ENCODE measurements at places on chromosomes 6 and 20.
A peak's percentile ranks its signal among the peaks of the same experiment; 100 is the strongest.

- no peak for DNase-seq
These were observed 2.2 kb downstream of the SRC start for GRCh38 chr20:37347891-37348791.

DNA sequence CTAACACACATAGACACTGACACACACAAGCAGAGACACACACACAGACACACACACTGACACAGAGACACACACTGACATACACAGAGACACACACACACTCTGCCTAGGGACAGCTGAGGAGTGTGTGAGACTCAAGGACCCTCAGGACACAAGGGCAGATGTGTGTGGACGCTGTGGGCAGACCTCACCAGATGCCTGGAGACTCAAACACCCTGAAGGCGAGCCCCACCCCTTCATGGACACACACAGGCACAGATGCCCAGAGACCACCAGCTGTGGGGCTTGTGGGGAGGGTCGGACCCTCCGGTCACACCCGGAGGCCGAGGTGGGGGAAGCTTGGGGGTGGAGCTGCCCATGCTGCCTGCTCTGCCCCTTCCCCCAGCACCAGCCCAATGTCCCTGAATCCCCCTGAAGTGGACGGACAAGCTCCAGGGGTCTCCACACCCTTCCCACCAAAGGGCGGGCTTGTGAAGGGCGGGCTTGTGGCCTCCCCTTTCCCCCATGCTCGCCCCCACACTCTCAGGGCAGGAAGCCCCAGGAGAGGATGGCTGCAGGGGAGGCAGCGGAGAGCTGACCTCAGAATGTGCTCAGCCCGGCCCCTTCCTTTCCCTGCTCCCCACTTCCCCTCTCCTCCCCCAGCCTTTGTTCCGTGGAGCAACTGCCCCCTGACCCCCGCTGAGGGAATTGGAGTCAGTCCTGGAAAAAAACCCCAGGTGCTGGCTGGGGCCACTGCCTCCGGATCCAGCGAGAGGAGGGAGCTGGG, 13.9 kb upstream of the ABHD16B start:
- DNase-seq = no peak

DNA sequence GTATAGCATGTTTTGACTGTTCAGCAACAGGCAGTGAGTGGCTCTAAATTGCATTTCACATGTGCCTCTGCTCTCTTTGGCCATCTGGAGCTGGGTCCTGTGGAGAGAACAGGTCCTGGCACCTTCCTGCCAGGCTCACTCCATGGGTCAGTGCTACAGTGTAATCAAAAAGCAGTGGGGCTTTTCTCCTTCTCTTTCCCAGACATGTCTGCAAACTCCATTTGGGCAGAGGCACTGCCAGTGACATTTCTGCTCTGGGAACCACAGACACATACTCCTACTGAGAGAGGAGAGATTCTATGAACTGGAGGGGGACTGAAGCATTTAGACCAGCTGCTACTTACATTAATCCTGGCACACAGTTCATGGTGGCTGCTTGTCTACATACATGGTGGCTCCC, 68.3 kb upstream of the TRAF3IP2 start:
- DNase-seq = no peak

DNA sequence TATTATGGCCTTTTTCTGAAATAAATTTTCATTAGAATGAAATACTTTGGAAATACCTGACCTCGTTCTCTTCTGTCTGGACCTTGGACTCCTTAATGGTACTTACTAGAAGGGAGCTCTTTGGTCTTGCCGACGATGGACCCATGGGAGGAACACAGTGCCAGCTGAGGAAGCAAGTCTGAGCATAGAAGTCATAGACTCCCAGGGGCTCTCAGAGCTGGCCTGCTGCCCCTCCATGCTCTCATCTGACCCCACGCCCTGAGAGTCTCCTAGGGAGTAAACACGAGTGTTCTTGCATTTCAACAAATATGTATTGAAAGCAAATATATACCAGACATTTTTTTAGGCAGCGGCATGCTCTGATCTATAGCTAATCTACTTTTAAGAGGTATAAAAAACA, 87.8 kb downstream of the PLEKHG1 start:
- no peak for DNase-seq

DNA sequence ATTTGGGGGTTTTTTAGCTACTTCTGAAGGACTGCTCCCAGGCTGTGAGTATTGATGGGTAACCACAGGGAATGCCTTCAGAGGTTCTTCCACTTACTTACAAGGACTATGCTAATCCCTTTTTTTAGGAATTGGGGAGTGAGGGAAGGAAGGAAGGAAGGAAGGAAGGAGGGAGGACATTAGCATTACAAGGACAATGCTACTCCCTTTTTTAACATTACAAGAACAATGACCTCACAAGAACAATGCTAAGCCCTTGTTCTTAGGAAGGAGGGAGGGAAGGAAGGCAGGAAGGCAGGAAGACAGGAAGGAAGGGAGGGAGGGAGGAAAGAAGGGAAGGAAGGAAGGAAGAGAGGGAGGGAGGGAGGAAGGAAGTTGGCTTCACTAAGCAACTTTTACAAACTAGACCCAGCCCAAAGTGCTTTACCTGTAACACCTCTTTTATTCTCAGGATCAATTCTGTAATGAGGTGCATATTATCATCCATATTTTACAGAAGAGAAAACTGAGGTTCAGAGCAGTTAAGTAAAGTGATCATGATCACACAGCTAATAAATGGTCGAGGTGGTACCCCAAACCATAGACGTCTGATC, 446.8 kb upstream of the JARID2 start:
- no peak for DNase-seq

GRCh38 chr20:49624317-49624716, 56.4 kb upstream of the PTGIS start:
- DNase-seq = no peak

DNA sequence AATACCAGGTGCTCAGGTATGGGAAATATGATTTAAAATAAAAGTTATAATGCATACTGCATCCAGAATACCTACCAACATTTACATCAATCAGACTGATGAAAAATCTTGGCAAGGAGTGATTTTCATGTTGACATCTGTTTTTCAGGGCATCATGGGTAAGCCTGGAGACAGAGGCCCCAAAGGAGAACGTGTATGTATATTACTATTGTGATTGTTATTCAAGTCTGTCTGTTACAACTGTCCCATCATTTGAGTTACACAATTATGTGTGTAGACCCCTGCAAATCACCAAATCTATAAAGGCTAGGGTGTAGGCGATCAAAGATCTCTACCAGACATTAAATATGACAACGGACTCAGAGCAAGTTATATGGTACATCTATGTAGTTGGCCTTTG, 118.2 kb downstream of the COL9A1 start:
- DNase-seq = no peak

DNA sequence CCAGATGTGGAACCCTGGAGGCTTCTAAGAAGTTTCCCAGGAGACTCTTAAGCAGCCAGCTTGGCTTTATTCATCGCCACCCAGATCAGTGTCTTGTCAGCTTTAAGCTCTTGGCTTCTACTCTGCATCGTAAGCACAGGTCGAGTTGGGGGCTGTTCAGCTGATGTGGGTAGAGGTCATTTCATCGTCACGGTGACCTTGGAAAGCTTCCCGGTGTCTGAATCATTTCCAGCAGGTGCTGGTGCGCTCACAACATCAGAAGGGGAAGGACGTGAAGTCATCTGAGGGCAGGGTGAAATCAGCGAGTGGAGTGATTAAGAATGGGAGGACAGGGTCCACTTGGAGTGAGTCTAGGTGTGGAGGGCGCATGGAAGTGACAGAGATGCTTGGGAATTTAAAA, 112.6 kb downstream of the SASH1 start:
- DNase-seq = no peak

DNA sequence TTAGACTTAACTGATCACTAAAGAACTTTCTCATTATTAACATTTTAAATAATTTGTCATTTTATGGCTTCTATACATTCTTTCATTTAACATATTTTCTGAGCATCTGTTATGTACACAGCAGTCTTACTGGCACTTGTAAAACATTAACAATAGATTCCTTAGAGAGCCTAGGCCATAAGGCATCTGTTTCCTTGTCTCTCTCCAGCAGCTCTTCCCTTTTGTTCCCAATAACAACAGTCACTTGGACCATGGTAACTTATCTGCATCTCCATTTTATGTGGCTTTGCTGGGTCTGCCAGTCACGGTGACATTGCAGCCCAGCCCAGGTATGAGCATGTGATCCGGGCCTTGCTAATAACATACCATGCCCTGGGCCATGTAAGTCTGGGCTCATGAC, 11.7 kb upstream of the TASP1 start:
- no peak for DNase-seq

DNA sequence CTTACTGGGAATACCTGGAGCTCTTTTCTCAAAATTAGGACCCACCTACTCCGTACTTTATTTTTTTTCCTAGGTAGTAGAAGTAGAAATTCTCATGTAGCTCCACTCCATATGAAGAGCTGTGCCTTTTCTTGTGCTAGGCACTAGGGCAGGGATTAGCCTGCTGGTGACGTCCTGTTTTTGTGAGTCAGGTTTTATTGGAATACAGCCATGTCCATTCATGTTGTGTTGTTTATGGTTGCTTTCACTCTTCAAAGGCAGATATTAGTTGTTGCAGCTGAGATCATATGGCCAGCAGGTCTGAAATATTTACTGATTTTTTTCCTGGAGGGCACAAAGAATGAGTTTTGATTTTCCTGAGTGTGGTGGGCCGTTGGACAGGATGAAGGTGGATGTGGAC, 20.5 kb downstream of the XRN2 start:
- no peak for DNase-seq

DNA sequence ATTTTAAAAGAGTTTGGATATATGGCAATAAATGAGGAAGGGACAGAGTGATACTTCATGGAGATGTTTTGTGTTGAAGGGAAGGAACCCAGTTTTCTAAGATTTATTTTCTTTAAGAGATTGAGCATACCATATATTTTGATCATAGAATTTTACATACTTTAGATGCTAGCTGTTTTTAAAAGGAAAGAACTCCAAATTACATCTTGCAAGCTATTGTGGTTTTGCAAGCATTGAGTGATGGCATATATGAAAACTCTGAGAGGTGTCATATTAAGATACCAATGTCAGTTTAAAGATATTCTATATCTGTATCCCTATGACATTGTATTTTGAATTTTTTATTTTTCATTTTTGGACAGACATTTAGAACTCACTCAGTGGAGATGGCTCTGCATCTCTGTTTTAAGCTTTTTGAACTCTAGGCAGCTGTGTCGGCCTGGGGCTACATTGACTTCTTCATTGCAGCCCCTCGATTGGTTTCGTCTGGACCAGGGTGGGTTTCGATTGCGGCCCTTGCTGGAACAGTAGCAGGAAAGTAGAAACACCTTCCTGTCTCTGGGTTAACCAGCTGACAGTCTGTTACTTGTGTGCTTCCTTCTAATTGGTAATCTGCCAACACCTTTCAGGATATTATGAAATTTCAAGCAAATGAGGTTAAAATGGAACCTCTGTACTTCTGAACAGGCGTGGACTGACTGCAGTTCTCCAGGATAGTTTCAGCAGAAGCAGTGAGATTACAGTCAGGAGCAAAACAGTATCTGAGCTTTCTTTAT, 14.0 kb downstream of the IGF2R start:
- no peak for DNase-seq

- DNase-seq = no peak
These were observed 18.8 kb downstream of the PHACTR3 start for GRCh38 chr20:59623133-59623532.

- no peak for DNase-seq
These were observed 12.8 kb downstream of the PRDM13 start for GRCh38 chr6:99619409-99619762.

DNA sequence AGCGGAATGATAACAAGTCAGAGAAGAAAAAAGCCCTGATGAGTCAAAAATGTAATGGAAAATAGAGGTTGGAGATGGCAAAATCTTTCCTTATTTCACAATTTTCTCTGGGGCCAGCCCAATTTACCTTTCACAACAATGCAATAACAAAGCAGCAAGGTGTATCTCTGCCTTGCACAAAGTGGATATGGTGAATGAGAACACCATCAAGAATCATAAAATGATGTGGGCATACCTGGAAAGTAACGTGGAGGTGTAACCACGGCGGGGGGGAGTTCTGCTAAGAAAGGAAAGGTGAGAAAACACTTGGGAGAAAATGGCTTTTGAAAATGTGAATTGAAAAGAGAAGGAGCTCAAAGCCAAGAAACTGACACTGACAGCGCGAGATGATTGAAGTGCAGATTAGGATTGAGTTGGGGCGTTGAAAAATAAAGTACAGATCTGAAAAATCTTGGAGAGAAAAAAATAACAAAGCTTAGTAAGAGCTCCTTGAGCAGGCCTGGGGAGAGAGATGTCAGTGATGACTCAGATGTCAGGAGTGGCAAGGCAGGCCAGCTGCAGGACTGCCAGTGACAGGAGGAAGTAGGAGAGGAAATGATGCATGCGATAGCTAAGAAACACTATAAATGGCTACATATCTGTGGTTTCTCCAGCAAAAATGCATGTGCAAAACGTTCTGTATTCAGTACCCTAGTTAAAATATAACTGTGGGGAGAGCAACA, 26.2 kb downstream of the ARHGAP18 start:
- peak; percentile 55 for DNase-seq

- DNase-seq = peak; percentile 17
These were observed 744 bp upstream of the FOXO3 start for GRCh38 chr6:108559884-108560462.

- no peak for DNase-seq
These were observed 17.4 kb downstream of the SPINT3 start for GRCh38 chr20:45497971-45498494.

- DNase-seq = no peak
These were observed 79.8 kb downstream of the QKI start for GRCh38 chr6:163494279-163494727.

GRCh38 chr6:138113588-138114210, 6.5 kb upstream of the PERP start:
- DNase-seq = no peak

DNA sequence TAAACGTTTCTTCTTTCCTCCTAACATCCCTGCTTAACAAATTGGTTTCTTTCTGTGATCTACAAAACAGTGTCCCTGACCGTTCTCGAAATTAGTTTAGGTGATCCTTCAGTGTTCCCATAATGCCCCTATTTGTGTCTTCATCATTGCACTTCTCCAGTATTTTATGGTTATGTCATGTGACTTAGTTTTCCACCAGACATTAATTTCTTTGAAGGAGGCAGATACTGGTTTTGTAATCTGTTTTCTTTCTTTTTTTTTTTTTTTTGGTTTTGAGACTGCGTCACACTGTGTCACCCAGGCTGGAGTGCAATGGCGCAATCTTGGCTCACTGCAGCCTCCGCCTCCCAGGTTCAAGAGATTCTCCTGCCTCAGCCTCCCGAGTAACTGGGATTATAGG, 49.2 kb downstream of the FAM217A start:
- DNase-seq = no peak

GRCh38 chr6:80728830-80729229, 622.4 kb downstream of the BCKDHB start:
- DNase-seq = no peak
